Stimulated activated CD8-positive, alpha-beta memory T cell treated with anti-CD3 and anti-CD28 coated beads, Interleukin-7, amount 100 ng/mL, for 1 hour (primary cell): ENCODE measurements at places on chromosomes 11 and 22.
A peak's percentile ranks its signal among the peaks of the same experiment; 100 is the strongest.

DNA sequence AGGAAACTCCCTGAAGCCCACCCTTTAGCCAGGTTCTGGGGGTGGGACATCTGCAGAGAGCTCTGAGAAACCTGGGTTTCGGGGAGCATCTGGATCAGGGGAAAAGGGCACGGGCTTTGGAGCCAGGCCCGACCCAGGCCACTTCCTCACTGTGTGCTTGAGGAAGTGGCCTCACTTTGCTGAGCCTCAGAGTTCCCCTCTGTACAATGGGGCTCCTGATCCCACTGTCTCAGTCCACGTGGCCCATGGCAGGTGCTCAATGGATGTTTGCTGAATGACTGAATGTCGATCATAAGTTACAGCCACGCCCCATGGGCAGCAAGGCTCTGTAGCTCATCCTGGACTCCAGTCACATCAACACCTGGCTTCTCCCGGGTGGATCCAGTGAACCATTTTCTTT is 1.3 kb downstream of the CRYBB3 start:
- no peak for DNase-seq

DNA sequence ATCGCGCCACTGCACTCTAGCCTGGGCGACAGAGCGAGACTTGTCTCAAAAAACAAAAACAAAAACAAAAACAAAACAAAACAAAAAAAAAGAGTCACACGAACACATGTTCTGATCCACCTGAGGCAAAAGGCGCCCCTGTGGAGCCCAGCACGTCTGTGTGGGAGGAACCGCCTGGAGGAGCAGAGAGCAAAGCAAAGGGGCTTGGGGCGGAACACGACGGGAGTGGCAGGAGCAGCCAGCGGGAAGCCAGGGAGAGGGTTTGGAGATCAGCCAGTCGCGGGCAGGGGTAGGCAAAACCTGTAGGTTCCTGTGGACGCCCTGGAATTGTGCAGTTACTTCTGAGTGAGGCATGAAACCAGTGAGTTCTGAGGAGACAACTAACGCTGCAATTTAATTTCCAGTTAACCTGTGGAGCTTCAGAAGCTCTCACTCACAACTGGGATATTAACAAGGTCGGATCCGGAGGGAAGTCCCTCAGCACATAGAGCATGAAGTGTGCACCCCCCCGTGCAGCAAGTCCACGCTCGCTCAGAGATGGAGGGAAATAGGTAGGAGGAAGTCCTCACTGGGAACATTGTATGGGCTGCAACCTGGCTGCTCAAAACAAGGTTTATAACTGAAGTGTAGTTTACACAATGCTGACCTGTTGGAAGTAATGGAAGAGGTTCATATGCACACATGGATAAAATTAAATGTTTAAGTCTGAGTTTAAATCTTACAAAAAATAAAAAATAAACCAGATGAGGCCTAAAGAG is 13.2 kb upstream of the USP18 start:
- no peak for DNase-seq

DNA sequence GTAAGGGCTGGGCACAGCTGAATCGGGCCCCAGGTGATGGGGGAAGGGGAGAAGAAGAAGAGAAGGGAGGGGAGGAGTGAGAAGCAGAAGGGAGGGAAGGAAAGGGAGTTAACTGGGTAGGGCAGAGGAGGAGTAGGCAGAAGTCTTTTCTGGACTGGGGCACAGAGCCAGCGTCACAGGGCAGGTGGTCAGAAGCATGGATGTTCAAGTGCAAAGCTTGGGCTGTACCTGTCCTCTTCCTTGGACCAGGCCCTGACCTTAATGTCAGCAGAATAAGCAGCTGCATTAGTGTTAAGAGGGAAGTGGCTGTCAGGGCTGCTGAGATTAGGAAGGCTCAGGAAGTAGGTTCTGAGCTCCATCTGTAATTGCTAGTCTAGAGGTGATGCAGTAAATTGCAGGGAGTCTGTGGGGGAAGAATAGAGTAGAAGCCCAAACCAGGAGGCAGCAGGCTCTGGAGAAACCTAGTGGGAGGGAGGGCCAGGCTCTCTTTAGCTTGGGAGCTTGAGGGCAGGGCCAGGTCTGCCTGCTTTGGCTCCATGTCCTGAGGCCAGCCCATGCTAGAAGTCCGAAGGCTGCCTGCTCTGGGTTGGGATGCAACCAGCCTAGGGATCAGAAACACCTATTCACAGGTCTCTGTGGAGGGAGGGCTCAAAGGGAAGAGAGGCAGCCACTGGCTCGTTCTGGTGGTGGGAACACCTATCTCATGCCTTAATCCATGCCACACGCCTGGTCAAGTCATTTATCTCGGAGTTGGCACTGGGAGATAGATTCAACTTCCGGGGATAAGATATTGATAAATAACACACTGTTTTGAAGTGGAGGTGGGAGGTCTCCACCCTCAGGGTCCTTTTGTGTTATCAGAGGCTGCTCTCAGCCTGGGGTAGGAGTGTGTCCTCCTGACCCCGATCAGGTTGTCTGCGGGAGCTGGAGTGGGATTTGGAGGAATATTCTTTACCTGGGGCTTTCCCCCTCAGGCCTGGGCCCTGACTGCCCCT is 1.7 kb upstream of the UCP3 start:
- DNase-seq, result no peak

- DNase-seq, result no peak
Observed at GRCh38 chr11:120078397-120078796, 59.5 kb downstream of the TRIM29 start.

GRCh38 chr22:40156001-40156516 is 21.7 kb upstream of the TNRC6B start:
- DNase-seq, result no peak

GRCh38 chr11:15011776-15012345 is 39.7 kb upstream of the CALCA start:
- DNase-seq, result no peak

DNA sequence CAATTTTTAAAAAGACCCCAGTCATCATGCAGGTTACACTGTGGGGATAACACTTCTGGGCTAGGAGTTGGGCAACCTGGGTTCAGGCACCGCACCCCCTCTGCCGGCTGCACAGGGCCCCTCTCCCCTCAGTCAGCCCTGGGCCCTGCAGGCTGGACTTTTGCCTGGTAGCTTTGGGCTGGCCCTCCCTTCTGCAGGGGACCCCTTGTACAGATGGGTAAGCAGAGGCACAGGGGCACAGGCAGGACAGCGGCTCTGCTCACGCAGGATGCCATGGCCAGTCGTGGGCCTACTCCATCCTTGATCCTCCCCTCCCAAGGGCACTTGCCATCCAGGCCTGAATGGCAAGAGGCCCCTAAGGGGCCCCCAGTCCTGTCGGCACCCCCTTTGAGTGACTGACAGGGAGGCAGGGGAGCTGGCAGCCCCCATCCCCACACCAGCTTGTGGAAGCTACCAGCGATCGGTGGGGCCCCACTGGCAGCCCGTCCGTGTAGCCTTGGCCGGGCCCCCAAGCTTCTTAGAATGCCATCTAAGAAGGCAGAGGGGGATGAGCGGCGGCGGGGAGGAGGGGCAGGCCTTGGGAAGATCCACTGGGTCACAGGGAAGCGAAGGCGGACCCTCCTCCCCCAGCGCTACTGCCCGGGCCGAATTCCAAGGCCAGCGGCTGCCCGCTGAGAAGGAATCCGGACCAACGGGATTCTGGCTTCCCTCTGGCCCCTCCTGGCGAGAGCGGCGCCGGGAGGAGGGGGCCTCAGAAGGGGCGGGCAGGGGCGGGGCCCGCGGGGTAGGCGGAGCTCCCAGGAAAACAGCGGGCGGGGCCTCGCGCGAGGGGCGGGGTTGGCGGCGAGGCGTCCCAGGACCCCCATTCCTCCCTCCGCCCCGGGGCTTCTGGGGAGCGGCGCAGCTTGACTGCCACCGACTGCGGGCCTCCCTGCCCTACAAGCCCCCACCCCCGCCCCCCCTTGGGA is 6.8 kb upstream of the CHKA start:
- no peak for DNase-seq

DNA sequence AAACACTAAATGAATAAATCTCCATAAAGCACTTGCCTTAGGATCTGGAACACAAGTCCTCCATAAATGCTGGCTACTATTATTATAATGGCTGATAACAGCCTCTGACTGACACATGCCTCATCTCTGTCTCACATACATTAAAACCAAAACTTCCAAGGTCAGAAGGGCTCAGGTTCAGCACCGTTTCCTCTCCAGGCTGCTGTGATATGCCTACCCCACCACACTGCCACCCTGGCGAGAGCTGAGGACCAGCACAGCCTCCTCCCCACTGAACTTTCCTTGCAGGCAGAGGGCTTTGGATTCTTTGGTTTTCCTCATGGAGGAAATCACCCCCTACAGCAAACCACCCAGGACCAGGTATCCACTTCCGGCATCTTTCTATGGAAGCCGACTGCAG is 112.8 kb downstream of the ABTB2 start:
- DNase-seq, result no peak

DNA sequence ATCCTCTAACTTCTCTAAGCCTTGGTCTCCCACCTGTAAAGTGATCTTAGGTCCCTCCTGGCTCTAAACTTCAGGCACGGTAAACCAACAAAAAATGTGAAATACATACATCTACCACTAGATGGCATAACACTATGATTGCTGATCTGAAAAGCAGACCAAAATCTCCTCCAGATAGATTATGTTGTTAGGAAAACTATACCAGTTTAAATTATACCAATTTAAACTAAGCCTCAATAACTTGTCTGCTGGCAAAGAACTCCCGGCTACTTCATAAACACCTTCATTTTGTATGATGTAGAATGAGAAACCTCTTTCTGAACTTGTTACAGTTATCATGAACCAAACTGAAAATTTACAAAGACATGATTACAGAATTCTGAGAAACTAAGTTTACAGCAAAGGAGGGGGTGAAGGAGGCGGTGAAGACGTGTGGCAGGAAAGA is 85.9 kb downstream of the SBF2 start:
- DNase-seq, result no peak

GRCh38 chr11:13169709-13170108 is 107.9 kb upstream of the BMAL1 start:
- DNase-seq, result no peak

- DNase-seq, result no peak
Observed at GRCh38 chr22:28142361-28142961, 223.4 kb upstream of the PITPNB start.

DNA sequence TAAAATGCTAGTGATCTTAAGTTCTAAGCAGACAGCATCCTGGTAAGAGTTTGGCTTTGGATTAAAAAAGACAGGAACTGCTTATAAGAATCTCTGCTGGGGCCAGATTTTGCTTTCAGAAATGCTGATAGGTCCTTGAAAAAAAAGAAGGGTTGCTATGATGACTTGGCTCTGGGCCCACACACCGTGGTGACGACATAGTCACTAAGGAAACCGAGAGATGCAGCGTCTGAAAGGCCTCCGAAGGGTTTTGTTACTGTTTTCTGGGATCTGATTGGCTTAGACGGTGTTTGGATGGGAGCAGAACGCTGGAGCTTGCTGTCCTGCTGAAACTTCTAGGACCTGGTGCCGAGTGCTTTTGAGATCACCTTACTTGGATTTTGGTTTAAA is 8.4 kb downstream of the FAM118A start:
- DNase-seq, result peak; percentile 67

DNA sequence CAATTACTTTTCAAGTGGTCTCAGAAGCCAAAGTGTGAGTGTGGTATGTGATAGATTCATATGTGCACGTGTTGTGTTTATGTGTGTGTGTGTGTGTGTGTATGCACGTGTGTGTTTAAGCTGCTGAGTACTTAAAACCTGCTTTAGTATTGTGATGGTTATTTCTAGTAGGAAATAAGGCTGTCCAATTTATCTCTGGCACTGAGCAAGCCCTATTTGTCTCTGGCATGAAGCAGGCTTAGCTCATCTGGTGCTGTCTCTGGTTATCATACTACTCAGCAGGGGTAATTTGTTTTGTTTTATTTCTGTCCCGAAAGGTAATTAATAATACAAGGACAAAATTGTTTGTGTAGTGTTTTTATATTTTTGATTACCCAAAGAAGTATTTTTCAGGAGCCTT is 333.7 kb downstream of the FAT3 start:
- no peak for DNase-seq

- no peak for DNase-seq
Observed at GRCh38 chr11:126079621-126080124, 17.0 kb upstream of the CDON start.

- no peak for DNase-seq
Observed at GRCh38 chr11:130145975-130146776, 13.4 kb upstream of the ST14 start.

GRCh38 chr22:37697538-37697835 is 639 bp downstream of the TRIOBP start:
- DNase-seq, result no peak

- DNase-seq, result no peak
Observed at GRCh38 chr11:26914968-26915367, 78.9 kb upstream of the FIBIN start.

- no peak for DNase-seq
Observed at GRCh38 chr22:48942698-48943566, 884.7 kb downstream of the BRD1 start.

DNA sequence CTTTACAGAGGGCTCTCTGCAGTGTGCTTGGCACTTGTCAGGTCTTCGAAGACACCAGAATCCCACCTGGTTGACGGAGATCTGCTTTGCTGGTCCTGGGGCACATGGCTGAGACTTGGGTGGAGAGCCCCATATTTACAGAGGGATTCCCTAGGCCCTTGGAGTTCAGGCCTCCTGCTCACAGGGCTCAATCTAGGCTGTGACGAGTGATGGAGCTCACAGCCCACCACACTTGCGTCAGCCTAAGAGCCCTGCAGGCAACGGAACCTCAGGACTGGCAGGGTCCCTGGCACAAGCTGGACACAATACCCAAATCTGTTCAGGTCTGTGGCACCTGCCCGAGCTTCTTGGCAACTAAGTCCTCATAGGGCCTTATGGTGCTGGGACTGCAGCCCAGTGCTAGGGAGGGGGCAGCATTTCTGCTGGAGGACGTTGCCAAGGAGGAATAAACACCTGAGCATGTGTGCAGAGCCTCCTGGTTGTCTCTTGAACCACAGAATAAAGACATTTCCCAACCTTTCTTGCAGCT is 59.1 kb downstream of the KCNC1 start:
- no peak for DNase-seq

DNA sequence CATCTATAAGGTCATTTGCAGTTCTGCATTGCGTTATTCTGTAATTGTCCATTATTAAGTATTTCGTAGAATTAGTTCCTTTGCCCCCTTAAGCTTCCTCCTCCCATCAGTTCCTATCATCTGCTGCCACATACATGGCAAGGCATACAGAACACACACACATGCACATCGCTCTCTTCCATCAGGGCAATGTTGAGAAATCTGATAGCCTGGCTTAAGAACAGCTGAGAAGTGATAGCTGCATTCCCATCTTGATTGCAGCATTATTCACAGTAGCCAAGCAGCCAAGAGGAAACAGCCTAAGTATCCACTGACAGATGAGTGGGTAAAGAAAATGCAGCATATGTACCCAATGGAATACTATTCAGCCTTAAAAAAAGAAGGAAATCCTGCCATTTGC is 186.8 kb upstream of the CADM1 start:
- DNase-seq, result no peak

GRCh38 chr11:122851366-122851966 is 13.2 kb downstream of the CRTAM start:
- no peak for DNase-seq

GRCh38 chr11:126608658-126609057 is 253.2 kb downstream of the ST3GAL4 start:
- DNase-seq, result no peak

DNA sequence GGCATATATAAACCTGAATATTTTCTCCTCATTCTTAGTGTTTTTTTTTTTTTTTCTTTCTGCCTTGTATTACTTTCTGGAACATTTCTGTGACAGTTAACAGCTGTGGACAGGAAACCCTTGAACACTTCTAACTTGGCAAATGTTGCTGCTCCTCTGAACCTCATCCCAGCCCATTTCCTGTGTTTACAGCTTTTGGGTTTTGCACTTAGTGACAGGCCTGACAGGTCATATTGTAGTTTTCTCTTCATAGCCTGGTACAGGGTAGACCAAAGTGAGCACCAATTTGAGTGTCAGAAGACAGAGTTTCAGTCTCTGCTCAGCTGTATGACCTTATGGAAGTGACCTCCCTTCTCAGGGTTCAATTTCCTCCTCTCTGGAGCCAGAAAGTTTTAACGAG is 91.6 kb downstream of the STIM1 start:
- peak; percentile 23 for DNase-seq
